ENCODE measurements at places on chromosomes 2 and 18. TPM values are rescaled to one million over a fixed set of nuclear protein-coding genes. Genes with fewer than 3 reads are reported as not detected.

The ATP6V1C2 gene
- 0.72 TPM for total RNA-seq

The INHBB gene
- 6.3 TPM for total RNA-seq

The CNRIP1 gene
- total RNA-seq: 38.3 TPM

The NEU2 gene
- total RNA-seq: not detected

The CPLX4 gene
- total RNA-seq: 2.4 TPM

The SLC11A1 gene
- 32.5 TPM for total RNA-seq

DNA sequence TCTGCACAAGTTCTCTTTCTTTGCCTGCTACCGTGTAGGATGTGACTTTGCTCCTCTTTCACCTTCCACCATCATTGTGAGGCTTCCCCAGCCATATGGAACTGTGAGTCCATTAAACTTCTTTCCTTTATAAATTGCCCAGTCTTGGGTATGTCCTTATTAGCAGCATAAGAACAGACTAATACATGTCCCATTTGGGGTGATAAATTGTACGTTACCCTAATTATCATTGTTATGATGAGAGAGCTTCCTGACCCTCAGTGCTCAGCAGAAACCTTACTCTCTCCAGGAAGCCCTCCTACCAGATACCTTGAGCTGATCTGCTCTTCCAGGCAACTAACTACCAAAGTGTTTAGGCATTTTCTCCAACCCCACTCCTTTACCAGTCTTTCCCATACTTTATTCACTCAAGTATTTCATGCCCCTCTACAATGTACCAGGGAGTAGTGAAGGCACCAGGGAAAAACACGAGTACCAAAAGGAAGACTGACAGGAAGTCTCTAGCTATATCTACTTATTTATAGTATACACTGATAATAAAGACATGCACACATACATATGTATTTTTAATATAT, 196.2 kb downstream of the MYCN start:
- DNase-seq: no peak

- DNase-seq: no peak
Observed at GRCh38 chr2:118044103-118044716, 30.3 kb upstream of the CCDC93 start.

DNA sequence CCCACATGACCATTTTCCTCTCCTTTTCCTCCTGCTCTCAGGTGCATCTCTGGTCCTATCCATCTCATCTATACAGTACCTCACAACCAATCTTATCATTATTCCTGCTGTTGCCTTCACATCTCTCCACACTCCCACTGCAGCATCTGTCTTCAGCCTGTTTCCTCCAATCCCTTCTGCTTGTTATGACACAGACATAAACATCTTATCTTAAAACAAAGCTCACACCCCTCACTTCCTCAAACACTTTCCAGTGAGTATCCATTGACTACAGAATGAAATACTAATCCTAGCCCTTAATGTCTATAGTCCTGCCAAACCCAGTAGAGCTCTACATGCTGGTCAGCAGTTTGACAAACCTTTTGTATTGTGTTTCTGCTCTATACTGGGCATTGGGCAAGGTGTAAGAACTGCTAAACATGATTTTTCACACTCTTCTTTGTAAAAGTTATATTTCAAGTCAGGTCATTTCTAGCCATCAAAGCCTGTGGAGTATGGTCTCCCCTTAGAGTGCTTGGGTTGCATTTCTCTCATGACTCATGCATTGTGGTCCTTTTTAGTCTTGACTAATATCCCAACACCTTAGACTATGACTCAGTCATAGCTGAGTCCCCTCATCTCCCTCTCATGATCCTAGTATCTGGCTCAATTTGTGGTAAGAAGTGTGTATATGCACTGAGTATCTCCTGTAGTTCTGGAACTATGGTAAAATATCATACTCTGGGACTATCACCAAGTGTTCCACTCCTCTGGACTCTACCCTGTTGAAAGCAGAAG, 187.0 kb downstream of the CYRIA start:
- no peak for DNase-seq

GRCh38 chr2:214128040-214128439, 282.8 kb upstream of the VWC2L start:
- DNase-seq: no peak

DNA sequence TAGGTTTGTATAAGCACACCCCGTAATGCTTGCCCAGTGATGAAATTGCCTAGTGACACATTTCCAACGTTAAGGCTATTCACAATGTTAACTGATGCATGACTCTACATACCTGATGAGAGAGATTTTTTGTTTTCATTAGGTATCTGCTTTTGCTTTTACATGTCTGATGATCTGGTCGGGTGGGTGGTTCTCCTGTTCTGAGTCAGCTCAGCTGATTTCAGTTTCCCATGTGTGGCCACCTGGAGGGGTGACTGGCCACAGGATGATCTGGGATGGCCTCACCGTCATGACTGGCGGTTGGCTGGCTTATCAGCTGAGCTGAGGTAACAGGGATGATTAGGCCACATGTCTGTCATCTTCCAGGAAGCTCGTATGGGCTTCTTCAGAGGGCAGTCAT, 33.8 kb upstream of the ACYP2 start:
- no peak for DNase-seq
